ENCODE measurements at places on chromosomes 5 and 9. TPM values are rescaled to one million over a fixed set of nuclear protein-coding genes. Genes with fewer than 3 reads are reported as not detected.

Gene STK32A
- 2.9 TPM for total RNA-seq

Gene MEIKIN
- total RNA-seq = not detected

Gene ANKRD34B
- 1.5 TPM for total RNA-seq

Gene SLC34A3
- total RNA-seq = not detected

Gene OTULINL
- 1.0 TPM for total RNA-seq

Gene CDKN2AIPNL
- 25.3 TPM for total RNA-seq

Gene CTNND2
- total RNA-seq = 0.34 TPM

Gene GFPT2
- total RNA-seq = 4.0 TPM

Gene PKD2L2
- total RNA-seq = not detected

Gene ADGRD2
- total RNA-seq = not detected

Gene PLAC8L1
- total RNA-seq = not detected

Gene DNAH5
- total RNA-seq = 4.4 TPM

Gene AMBP
- not detected for total RNA-seq

Gene TMC1
- total RNA-seq = not detected

Gene KCNN2
- 0.88 TPM for total RNA-seq

Gene NREP
- 154 TPM for total RNA-seq

Gene POU5F2
- total RNA-seq = 0.62 TPM

Gene SLC9A3
- total RNA-seq = 3.0 TPM

Gene IFNA16
- total RNA-seq = not detected

Gene FKTN
- total RNA-seq = 16.9 TPM

All from kidney epithelial cell (primary cell).